Stimulated activated CD8-positive, alpha-beta memory T cell treated with anti-CD3 and anti-CD28 coated beads, Interleukin-2, amount 100 ng/mL, for 1 hour (primary cell): ENCODE measurements at places on chromosomes 11 and 22.

- no peak for DNase-seq
Measured at GRCh38 chr11:96960476-96960875, 570.7 kb downstream of the JRKL start.

DNA sequence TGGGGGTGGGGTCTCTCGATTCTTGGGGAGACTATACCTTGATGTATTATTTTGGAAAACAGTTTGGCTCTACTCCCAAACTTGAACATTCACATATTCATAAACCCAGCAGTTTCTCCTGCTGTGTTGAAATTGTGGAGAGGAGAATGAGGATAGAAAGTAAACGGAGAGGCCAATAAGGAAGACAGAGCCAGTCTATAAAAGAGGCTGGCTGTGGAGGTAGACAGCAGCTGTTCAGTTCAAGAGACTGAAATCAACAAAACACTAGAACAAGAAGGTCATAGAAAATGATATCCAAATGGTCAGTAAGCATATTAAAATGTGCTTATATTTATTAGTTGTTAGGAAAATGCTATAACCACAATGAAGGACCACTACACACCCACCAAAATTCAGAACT, 1.9 kb upstream of the MOGAT2 start:
- no peak for DNase-seq

GRCh38 chr11:127013550-127013949, 13.0 kb upstream of the KIRREL3 start:
- no peak for DNase-seq

DNA sequence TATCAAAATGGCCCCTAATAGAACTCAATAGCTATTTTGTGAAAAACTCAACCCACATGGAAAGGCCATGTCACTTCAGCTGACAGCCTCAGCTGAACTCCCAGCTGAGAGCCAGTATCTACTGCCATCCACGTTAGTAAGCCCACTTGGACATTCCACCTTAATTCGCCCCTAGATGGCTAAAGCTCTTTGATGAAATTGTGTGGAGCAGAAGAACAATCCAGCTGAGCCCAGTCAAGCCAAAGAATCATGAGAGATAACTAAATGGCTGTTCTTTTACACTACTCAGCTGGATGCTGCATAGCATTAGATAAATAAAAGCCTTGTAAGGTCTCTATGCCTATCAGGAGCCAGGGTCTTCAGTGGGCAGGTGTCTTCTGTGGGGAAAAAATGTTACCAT, 396.8 kb downstream of the AASDHPPT start:
- DNase-seq = no peak

GRCh38 chr11:9533736-9534473, 39.6 kb upstream of the WEE1 start:
- DNase-seq = no peak

- no peak for DNase-seq
Measured at GRCh38 chr22:50014655-50015401, 2.3 kb upstream of the IL17REL start.

- DNase-seq = no peak
Measured at GRCh38 chr11:134063991-134064747, 4.7 kb upstream of the JAM3 start.

DNA sequence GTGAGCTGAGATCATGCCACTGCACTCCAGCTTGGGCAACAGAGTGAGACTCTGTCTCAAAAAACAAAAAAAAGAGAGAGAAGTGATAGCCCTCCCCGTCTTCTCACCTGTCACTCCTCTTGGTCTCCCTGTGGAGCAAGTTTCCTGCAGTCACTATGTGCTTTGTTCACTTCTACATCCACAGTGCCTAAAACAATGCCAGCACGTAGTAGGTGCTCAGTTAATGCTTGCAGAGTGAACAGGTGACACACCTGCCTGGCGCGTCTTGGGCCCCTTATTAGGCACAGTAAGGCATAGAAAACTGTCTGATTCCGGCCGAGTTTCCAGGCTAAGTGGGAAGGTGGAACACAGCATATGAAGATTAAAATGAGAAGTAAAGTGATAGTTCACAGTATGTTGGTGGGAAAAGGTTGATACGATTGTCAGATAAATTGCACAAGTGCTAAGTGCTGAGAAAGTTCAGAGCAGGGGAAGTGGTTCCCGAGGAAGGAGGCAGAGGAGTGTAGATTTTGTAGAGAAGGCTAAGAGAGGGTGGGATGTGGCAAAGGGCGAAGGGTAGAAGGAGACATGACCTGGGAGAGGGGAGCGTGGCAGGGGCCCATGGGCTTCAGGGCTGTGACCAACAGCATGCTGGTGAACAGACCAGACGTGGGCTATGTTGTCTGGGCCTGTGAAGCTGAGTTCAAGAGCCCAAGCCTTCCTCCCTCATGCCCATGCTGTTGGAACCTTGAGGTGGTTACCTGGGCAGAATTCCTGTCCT, 41.9 kb downstream of the BCR start:
- no peak for DNase-seq

DNA sequence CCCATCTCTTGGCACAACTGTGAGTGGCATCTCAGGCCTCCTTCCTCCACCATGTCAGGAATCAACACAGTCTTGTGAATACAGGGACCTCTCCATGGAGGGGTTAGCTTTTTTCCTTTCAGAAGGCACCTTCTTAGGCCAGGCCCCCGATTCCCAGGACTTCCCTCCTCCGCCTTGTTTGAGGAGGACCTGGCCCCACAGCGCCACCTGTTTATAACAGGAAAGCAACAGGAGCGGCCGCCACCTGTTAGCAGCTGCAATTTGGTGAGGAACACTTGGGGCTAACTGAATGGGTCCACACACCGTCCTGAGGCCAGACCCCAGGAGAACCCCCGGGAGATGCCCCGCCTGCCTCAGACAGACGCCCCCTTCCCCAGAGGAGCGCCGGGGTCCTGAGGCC, 3.8 kb upstream of the PKP3 start:
- DNase-seq = no peak

GRCh38 chr11:3616721-3617460, 24.9 kb downstream of the ART5 start:
- DNase-seq = no peak

DNA sequence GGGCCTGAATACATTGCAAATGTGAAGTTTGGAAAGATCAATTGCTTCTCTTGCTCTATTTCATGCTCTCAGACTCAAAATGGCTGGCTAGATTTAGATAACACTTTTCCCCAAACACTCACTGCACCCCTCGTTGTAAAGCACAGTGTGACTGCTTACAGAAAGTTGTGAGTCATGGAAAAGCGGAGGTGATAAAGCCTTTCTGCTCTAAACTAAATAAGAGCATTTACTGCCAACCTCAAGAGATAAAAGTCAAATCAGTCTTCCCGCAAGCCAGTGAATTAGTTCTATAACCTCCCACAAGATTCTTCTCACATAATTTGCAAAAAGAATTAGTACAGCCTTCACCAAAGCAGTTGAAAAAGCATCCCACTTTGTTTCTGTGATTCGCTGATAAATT, 168.7 kb downstream of the WT1 start:
- DNase-seq = no peak

GRCh38 chr11:104633226-104633625, 265.0 kb downstream of the CASP12 start:
- no peak for DNase-seq

DNA sequence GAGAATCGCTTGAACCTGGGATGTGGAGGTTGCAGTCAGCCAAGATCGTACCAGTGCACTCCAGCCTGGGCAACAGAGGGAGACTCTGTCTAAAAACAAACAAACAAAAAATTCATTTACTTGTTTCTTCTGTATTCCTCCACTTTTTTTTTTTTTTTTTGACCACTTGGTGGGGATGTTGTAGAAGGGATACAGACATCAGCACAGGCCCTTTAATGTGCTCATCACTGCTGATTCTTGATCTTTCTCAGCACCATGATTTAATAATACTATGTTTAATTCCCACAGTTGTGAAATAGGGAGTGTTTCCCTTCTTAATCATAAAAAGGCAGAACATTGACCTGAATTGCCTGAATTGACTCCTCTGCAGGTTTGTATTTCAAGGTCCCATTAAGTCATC, 4.5 kb downstream of the TTC9C start:
- no peak for DNase-seq

DNA sequence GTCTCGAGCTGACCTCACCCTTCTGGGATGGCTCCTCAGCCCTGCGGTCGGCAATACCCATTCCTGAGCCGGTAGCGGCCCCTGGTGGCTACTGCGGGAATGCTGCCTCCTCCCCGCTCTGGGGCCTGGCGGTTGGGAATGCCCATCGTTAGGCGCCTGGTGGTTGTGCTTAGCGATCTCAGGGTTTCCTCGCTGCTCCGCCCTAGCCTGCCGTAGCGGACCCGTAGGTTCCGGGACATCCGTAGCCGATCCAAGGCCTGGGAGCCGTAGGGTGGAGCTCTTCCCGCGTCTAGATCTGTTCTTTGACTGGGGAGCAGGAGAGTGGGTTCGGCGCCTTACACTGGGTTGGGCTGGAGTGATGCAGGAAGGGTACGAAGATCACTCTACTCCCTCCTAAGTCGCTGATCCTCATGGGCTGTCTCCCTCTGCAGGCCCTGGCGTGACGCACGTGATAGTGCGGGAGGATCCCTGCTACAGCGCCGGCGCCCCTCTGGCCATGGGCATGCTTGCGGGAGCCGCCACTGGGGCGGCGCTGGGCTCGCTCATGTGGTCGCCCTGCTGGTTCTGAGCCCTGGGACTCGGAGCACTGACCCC, 14.8 kb downstream of the PLEKHB1 start:
- DNase-seq = peak; percentile 69

GRCh38 chr11:73614591-73614990, 16.7 kb upstream of the FAM168A start:
- DNase-seq = no peak

- DNase-seq = peak; percentile 6
Measured at GRCh38 chr11:57566905-57567514, 462 bp downstream of the UBE2L6 start.

DNA sequence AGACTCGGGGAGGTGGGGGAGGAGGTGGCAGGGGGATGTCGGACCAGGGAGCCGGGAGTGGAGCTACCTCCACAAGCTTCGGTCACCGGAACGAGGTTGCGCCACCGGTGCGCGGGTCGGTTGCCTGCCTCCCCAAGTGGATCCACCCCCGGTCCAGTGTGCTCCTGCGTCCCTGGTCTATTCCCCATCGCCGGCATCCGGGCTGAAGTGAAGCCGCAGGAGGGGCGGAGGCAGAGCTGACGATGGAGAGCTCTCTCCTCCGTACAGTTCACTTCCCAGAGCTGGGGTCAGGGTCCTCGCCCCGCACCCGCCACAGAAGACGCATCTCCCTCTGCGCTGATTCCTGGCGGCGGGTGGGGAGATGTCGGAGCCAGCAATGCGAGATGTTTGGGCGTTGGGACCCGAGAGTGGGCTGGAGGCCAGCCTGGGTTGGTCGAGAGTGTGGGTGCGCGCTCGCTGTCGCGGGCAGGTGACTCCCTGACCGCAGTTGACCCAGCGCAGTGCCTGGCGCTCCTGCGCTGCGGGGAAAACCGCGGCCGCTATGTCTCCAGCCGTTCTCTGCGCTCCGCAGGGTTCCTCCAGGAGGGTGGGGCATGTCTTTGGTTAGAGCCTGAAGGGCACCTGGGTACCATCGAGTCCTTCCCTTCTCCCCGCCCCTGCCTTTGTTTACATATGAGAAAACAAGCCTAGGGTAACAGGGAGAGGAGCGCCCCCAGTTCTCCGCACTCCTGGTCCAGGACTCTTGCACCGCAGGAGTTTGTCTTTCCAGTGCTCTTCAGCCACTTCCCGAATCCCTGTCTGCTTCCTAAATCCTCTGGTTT, 1.7 kb downstream of the C11orf96 start:
- no peak for DNase-seq

DNA sequence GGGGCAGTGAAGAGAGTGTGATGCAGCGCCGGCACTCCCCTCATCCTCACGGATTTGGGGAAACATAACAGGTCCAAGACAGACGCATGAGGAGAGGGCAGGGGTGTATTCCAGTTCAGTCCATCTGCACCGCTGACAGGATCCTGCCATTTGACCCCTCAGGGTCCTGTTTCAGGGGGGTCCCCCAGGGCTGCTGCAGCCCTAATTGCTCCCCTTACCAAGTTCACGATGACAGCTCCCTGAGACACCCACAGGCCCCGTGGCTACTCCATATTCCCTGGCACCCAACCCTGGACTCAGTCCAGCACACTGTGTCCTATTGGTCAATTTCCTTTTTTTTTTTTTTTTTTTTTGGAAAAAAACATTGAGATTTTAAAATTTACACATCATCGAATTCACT, 41.5 kb downstream of the SHANK2 start:
- DNase-seq = no peak

- DNase-seq = no peak
Measured at GRCh38 chr11:129699711-129700304, 115.8 kb upstream of the TMEM45B start.

DNA sequence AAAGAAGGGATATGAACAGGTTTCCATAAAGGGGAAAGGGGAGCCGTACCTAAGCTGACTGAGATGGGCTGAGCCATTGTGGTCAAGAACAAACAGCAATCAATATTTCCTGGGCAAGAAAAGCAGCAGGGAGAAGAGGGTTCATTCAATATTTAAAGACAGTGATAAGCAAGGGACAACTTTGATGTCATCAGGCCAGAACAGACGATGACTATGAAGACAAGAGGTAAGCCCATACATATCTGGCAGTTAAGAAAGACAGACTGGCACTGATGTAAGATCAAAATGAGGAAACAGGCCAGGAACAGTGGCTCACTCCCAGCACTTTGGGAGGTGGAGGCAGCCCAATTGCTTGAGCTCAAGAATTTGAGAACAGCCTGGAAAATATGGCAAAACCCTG, 2.4 kb downstream of the OR5A2 start:
- DNase-seq = no peak

DNA sequence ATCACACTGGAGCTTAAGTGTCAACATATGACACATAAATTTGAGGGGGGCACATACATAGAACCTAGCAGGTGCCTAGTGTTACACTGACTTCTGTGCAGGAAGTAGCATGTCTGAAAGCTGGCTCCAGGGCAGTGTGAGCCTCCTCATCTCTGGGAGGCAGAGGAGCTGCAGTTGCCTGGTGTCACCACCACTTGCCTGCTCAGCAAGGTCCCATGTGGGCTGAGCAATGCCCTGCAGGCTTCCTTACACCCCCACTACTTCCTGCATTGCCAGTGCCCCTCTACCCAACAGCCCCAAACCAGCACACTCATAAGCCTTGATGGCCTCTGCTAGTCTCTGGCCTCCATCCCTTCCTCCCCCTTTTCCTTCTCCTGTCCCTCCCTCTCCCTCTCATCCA, 165.8 kb downstream of the BUD13 start:
- DNase-seq = no peak

- DNase-seq = no peak
Measured at GRCh38 chr11:86097980-86098379, 29.1 kb upstream of the PICALM start.
